ENCODE measurements at places on chromosomes 7 and 10.
A peak's percentile ranks its signal among the peaks of the same experiment; 100 is the strongest.

GRCh38 chr7:32221736-32222135, 151.5 kb upstream of the PDE1C start:
- DNase-seq: no peak

DNA sequence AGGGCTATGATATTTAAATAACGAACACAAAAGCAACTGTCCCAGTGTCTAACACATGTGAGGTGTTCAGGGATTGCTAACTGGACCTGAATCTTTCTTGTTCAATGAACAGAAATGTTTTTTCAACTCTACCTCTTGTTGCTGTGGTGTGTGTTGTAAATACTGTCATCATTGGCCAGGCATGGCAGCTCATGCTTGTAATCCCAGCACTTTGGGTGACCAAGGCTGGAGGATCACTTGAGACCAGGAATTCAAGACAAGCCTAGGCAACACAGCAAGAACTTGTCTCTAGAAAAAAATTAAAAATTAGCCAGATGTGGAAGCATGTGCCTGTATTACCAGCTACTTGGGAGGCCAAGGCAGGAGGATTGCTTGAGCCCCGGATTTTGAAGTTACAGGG, 1250.9 kb downstream of the TYW1 start:
- no peak for DNase-seq

DNA sequence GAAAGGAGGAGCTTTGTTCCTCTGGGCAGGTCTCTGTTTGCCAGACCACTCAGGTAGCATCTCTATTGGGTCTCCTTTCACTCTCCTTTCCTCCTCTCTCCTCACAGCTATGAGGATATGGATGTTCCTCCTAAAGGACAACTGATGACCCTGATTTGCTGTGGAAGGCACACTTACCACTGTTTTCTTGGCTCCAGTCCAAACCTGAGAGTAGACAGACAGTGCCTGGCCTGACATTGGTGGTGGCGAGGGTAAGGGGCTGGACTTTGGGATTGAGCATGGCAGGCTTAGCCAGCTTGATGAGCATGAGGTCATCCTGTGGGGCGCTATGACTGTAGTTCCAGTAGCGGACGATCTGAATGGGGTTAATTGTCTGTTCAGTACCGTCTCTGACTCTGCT, 3.6 kb downstream of the PRSS37 start:
- no peak for DNase-seq

DNA sequence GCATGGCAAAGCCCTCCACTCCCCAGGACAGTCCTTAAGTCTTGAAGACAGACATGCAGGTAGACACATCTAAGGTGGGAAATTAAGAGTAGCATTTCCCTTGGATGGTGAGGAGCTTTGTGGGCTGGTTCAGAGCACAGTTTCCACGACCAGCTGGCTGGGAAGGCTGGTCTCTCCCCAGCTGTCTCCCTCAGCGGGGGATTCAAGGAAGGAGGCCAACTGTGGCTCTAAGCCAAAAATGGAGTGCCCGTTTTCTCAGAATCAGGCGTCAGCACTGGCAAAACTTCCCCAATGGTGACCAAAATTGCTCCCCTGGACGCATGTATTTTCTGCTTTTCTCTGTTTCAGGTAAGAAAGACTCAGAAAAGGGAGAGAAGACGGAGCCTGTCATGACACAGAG, 230.6 kb upstream of the FZD8 start:
- DNase-seq: no peak

- DNase-seq: no peak
Observed at GRCh38 chr7:91655656-91656055, 224.8 kb downstream of the MTERF1 start.

DNA sequence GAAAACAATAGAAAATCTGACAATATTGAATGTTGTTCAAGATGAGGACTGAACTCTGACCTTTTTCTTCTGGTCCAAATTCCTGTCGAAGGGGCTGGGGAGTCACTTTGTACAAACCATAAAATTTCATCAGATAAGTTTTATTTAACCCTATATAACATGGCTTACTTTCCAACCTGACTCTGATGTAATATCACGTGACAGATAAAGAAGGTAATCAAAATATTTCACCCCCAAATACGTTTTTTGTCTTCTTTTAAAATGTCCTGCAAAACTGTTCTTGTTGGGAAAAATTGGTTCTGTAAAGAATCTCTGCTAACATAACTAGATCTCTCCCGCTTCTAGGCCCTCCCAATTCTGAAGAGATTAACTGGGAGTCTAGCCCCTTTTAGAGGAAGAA, 90.9 kb upstream of the MDFIC start:
- no peak for DNase-seq

DNA sequence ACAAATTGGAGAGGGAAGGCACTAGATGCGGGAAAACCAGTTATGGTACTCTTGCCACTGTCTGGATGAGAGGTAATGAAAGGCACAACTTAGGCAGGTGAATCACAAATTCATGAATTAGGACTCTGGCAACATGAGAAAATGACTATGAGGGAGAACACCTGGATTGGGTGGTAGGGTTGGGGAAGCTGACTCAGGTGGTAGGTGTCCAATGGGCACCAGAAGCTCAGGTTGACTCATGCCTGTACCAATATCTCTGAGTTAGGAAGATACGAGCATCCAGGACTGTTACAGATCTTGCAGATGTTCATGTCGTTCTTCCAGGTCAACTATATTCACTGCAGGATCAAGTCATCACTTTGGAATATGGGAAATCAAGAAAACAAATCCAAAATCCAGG, 56.7 kb downstream of the NPY start:
- no peak for DNase-seq

- no peak for DNase-seq
Observed at GRCh38 chr7:128666200-128666599, 5.9 kb upstream of the GARIN1A start.

GRCh38 chr7:42587806-42588205, 324.1 kb downstream of the C7orf25 start:
- DNase-seq: no peak

- no peak for DNase-seq
Observed at GRCh38 chr10:3002304-3002703, 65.0 kb upstream of the PFKP start.

DNA sequence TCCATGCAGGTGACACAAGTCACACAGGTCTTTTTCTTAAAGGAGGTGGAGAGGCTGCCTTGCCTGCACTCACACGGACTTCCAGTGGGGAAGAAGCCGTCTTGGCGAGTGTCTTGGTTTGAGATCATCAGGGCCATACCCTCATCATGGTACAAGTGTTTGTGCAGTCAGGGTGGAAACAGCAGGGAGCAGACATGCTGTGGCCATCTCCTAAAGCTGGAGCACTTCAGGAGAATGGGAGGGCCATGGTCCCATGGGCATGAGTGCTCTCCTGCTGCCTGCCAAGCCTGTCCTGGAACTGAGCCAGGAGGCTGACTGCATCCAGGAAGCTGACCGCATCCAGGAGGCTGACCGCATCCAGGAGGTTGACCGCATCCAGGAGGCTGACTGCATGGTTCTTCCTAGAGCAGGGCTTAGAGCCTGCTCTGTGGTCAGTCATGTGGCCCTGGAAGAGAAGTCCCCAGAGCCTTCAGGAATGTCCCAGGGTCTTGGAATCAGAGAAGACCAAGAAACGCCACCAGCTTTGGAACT, 98.4 kb downstream of the ADARB2 start:
- no peak for DNase-seq

GRCh38 chr7:158816995-158817394, 12.3 kb downstream of the ESYT2 start:
- DNase-seq: no peak

DNA sequence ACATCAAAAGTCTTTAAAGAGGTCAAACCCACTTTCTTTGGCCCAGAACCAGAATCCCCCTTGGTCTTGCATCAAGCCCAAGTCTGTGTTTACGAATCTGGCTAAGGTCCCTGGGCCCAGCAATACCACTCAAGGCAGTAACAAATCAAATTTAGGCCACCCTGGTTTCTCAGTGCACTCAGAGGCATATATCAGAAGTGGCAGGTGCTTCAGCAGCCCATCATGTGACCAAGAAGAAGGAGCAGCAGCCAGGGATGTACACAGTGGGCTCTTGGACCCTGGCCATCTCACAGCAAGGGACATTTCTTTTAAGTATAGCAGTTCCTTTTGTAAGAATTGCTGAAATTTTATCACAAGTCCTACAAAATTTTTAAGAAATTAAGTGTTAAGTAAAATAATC, 7.3 kb upstream of the SLC25A13 start:
- DNase-seq: no peak

GRCh38 chr10:58400609-58401008, 15.4 kb downstream of the TFAM start:
- no peak for DNase-seq

DNA sequence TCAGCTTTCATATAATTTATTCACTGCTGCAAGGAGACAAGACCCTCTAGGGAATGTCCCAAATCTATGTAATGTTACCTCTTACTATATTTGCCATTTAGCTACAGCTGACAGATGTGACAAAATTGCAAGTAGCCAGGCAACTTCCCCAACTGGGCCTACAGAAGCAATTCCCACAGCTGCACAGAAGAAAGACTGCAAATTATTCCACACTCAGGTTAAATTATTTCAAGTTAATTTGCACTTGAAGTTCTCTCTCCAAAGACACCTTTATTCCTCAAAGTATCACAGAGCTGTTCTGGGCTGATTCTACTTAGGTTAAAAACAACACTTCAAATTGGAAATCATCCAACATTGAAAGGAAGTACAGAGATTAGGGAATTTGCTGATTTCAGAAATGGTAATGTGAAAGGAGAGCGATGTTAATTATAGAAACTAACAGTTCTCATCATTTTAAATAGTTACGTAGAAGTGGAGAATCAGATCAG, 133.6 kb downstream of the THSD7A start:
- DNase-seq: no peak

DNA sequence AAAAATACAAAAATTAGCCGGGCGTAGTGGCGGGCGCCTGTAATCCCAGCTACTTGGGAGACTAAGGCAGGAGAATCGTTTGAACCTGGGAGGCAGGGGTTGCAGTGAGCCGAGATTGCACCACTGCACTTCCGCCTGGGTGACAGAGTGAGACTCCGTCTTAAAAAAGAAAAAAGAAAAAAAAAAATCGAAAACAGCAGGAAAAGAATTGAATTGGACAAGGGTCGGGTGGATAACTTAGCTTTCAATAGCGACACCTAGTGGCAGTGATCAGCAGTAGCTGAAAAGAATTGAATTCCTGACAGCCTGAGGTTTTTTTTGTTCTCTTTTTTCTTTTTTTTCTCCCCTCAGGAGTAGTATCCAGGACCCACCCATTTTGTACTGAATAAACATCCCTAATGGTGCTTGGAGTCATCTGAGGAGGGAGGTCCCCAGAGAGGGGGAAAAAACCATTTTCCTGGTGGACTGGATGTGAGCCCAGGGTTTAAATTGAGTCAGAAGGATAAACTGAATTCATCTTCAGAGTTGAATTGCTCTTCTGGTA, 55.1 kb downstream of the CYCS start:
- peak; percentile 85 for DNase-seq

GRCh38 chr7:99369767-99370391, 4.7 kb upstream of the ARPC1B start:
- DNase-seq: no peak

- DNase-seq: no peak
Observed at GRCh38 chr7:94813917-94814316, 93.5 kb upstream of the PPP1R9A start.
